ENCODE measurements at places on chromosomes 4 and X.

GRCh38 chr4:67054896-67055295 is 490.4 kb downstream of the CENPC start:
- peak; percentile 24 for DNase-seq

DNA sequence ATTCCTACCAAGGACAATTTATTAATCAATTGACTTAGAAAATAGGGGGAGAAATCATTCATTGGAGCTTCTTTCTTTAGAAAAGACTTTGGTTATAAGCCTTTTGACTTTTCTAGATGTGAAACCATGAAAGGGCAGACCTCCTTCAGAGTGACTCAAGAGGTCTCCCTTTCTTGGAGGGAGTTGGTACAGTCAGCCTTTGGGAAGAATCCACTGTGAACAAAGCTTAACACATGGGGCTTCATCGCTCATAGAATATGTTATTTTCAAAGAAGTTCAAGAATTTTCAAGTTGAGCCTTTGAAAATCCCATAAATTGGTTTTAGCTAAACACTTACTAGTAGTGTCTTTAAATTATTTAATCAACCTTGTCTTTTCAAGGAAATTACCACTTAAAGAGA is 28.0 kb downstream of the RIPPLY1 start:
- DNase-seq: no peak

GRCh38 chr4:151165205-151166000 is 66.0 kb downstream of the RPS3A start:
- DNase-seq: peak; percentile 49

DNA sequence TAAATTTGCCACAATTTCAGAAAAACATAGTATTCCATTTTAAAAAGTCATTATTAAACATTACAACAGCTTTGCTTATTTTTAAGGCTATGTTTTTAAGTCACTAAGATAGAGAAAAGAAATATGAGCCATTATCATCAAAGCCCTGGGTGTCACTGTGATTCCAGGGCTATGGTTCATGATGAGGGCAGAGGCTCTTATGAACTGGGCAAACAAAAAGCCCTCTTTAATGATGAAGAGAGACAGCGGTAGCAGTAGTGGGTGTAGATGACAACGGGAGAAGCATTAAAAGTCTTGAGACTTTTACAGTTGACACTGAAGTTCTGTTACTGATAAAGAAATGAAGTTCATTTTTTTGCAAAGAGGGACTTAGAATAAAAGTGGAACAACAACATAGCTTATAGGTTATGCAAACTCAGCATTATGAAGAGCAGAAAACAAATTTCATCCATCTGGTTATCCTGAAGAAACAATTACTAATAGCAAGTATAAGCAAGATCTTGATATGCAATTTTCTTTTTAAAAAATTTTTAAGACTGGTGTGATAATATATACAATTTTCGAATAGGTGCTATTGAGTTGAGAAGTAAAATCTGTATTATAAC is 202.7 kb upstream of the ETNPPL start:
- no peak for DNase-seq

- DNase-seq: no peak
These were observed 11.5 kb downstream of the IGSF1 start for GRCh38 chrX:131277543-131278136.

GRCh38 chr4:94039226-94039625 is 168.4 kb upstream of the SMARCAD1 start:
- no peak for DNase-seq

GRCh38 chr4:138320831-138321230 is 78.7 kb upstream of the SLC7A11 start:
- DNase-seq: no peak

GRCh38 chr4:77629885-77630284 is 24.3 kb downstream of the CXCL13 start:
- no peak for DNase-seq

Measured in fibroblast of skin of scalp (primary cell).